Tracheal epithelial cell (primary cell): ENCODE measurements at places on chromosomes 4 and X. TPM values are rescaled to one million over a fixed set of nuclear protein-coding genes. Genes with fewer than 3 reads are reported as not detected.

The RIPPLY1 gene
- total RNA-seq = not detected in 2 replicates

The GALNTL6 gene
- not detected in 2 replicates for total RNA-seq

The ARR3 gene
- total RNA-seq = not detected in 2 replicates

The NPY5R gene
- under 0.01 TPM in 1 of 2 replicates, not detected in the other for total RNA-seq

The OPRPN gene
- not detected in 2 replicates for total RNA-seq

The IQCM gene
- total RNA-seq = not detected in 2 replicates

The IL13RA1 gene
- 29.2 and 29.6 TPM in 2 replicates for total RNA-seq

The SPANXC gene
- total RNA-seq = not detected in 2 replicates
